ENCODE measurements at places on chromosomes 3 and 15. TPM values are rescaled to one million over a fixed set of nuclear protein-coding genes. Genes with fewer than 3 reads are reported as not detected.

DNA sequence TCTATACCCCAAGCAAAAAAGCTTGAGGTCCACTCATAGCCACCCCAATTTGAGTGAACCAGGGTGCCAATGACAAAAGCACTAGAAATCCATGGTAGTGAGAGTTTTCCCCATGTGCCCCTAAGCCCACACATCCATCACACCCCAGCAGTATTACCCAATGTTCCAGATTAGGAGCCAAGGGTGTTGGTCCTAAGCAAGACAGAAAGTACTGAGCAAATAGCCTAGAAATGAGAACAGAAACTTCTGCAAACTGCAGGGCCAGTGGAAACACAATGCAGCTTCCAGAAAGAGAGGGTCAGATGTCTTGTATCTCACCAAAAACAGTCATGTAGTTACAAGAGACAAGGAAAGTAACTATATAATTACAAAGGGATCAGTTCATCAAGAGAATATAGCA lies 10.9 kb upstream of the OXTR start:
- DNase-seq = no peak

GRCh38 chr3:126167566-126167965 lies 12.8 kb downstream of the ALDH1L1 start:
- DNase-seq = no peak

DNA sequence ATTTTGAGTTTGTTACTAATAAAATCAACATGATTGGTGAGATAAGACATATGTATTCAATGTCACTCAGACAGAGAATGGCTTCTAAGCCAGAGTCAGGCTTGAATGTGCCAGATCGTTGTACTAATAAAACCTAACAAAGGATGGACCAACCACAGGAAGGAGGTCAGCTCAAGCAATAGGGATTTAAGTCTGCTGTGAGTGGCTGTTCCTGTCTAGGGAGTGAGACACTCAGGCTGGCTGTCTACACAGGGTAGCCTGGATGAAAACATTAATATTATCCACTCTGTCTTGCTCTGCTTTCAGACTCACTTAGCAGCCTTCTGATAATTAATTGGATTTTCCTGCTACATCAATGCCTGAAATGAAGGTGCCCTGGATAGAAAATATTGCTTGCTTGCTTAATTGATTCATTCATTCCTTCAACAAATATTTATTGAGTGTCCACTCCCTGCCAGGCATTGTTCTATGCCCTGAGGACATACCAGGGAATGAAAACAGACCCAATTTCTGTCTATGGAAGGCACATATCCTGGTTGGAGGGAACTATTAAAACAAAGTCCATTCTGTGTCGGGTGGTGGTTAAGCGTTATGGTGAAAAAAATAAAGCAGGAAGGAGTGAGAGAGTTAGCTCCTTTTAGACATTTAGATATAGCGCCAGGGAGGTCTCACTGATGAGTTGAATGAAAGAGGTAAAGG lies 239.4 kb downstream of the CHST2 start:
- DNase-seq = no peak

- DNase-seq = no peak
Measured at GRCh38 chr3:157174290-157174648, 14.3 kb upstream of the CCNL1 start.

DNA sequence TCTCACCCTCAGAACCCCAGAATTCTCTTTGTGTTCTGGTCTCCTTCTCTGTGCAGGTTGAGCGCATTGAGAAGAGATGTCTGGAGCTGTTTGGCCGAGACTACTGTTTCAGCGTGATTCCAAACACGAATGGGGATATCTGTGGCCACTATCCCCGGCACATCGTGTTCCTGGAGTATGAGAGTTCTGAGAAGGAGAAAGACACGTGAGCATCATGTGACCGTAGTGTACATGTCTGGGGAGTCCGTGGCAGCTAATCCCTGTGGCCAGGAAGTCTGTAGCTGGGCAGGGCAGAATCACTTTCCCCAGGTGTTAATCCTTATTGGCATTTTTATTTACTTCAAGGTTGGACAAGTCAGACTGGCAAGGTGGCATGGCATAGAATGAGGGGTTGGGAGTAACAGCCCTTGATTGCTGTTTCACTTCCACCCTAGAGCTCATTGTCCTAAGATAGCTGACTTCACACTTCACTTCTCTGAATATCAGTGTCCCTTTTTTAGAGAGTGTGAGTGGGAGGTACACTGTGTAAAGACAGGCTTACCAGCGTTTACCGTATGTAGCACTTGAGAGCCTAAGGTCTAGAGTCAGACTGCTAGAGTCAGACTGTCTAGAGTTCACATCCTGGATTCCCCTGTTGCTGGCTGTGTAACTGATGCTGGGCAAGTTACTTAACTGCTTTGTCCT lies 4.4 kb downstream of the MTMR14 start:
- DNase-seq = no peak

GOLGA6L10 gene
- total RNA-seq = 2.6 TPM

ATP10A gene
- total RNA-seq = 17.4 TPM

CCDC191 gene
- 10.8 TPM for total RNA-seq

GATA2 gene
- 14.4 TPM for total RNA-seq

All from breast epithelium (tissue), 4 donors.